H4 (cell line): ENCODE measurements at places on chromosomes 2 and 18. TPM values are rescaled to one million over a fixed set of nuclear protein-coding genes. Genes with fewer than 3 reads are reported as not detected.
A peak's percentile ranks its signal among the peaks of the same experiment; 100 is the strongest.

DNA sequence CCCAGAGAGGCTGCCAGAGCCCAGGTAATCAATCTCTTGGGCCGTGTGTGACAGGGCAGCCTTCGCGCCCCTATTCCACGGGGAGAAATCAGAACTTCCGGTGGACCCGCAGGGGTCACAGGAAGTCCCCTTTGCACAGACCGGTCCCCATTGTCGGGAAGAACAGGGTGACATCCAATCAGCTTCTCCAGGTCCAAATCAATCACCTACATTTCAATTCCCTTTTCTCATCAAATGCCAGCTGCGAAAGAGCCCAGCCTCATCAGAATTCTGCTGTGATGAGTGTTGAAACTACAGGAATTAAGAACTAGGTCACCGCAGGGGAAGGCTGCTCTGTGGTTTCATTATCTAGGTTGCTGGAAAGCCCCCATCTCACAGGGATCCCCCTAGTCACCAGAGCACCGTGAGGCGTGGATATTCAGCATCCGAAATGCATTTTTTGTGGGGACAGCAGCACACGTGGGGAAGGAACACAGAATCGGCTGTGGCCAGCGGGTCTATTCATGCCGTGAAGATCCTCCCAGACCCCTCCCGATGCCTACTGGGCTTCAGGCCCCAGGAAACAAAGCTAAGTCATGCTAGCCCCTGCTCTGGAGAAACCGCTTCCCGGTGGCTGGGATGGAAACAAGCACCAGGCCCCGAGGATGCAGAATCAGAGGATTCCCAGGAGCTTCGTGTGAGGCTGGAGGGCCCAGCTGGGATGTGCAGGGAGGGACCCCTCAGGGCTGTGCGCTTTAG lies 193.7 kb upstream of the ID2 start:
- no peak for DNase-seq

GRCh38 chr2:169172151-169172735 lies 102.9 kb downstream of the DHRS9 start:
- DNase-seq, result no peak

GRCh38 chr2:96685577-96686459 lies 43.3 kb downstream of the FER1L5 start:
- no peak for DNase-seq

DNA sequence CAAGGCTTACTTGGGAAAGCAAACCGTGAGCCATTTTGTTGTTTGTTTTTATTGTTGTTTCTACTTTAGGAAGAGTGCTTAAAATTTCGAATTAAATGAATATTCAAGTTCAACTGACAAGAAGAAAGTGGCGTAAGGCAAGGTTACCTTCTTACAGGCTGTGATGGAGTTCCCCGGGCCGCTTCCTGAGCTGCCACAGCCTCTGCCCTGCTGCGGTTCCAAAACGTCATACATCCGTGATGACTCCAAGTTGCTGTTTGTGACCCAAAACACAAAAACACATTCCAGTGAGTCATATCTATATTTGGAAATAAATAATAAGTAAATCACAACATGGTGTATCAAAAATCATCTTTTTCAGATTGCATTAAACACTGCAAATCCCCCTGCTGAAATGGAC lies 49.7 kb downstream of the SPHKAP start:
- peak; percentile 60 for DNase-seq

- DNase-seq, result no peak
Measured at GRCh38 chr2:235820571-235820970, 326.7 kb downstream of the AGAP1 start.

GRCh38 chr2:127094509-127095366 lies 12.2 kb downstream of the BIN1 start:
- DNase-seq, result peak; percentile 65

DNA sequence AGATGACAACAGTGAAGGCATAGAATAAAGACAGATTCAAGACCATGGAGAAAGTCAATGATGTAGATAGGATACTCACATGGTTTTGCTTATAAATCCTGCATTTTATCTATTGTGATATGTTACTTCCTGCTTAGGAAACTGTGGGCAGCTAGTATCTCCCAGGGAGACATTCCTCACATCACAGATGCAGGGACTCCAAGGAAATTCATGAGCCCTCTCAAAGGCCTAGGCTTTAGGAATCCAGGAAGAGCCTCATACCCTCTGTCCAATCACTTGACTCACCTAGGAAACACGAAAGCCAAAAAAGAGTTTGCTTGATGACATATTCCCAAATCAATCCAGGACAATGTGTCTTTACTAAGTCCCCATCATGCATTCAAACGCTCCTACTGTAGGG lies 247.8 kb upstream of the KLHL29 start:
- DNase-seq, result no peak

- no peak for DNase-seq
Measured at GRCh38 chr2:85755122-85756027, 1.6 kb downstream of the ATOH8 start.

DNA sequence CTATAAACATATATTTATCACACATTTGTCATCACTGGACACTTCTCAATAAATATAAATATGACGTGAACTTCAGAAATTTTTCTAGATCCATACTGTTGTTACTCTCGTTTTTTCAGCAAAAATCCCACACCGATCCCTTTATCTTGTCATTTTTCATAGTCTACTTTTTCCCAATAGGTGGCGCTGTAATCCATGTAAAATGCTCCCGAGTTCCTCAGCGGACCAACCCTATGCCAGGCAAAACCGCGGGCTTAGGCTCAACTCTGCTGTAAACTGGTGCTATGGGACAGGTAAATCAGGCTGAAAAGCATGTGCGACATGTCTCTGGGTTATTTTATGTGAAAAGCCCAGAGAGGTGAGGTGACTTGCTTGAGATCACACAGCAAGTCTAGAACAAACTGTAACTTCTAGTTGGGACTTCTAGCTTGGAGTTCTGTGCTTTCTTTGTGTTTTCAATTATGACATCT lies 104.0 kb downstream of the COBLL1 start:
- peak; percentile 76 for DNase-seq

DNA sequence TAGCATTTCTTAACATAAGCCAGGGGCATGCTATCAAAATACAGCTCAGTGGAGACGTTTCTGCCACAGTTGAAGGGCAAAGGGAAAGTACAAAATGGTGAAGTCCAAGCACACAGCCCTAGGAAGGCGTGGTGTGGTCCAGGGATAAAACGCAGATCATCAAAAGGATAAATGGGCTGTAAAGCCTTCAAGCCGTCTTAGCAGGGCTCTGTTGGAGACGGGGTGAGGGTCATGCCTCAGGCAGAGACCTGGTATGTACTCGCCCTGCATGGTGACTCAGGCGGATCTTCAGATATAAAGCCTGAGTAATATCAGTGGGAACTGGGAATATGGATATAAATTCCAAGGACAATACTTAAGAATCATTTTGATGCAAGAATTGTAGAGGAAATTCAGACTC lies 61.2 kb downstream of the NGEF start:
- DNase-seq, result no peak

DNA sequence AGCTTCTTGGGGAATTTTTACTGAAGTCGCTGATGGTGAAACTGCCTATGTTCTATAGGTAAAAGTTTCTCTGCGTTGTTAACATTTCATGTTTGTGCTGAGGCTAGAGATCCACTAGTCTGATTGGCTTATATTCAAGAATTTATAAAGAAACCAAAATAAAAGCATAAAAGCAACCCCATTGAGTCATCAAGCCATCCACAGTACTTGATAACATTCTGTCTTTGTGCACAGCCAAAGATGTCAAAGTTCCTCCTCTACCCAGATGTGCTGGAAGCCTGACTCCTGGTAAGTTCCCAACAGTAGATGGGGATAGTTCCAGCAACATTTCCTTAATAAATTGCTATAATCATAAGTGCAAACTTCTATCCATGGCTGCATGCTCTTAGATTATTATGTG lies 107.8 kb downstream of the TANC1 start:
- DNase-seq, result peak; percentile 47

GRCh38 chr18:70578480-70578879 lies 289.6 kb downstream of the SOCS6 start:
- peak; percentile 5 for DNase-seq

DNA sequence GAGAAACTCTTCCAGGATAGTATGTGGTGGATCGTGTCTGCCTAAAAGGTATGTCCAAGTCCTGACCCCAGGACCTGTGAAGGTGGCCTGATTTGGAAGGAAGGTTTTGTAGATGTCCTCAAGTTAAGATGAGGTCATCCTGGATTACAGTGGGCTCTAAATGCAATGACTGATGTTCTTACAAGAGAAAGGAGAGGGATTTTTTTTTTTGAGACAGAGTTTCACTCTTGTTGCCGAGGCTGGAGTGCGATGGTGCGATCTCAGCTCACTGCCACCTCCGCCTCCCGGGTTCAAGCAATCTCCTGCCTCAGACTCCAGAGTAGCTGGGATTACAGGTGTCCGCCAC lies 19.9 kb downstream of the MBP start:
- no peak for DNase-seq

DNA sequence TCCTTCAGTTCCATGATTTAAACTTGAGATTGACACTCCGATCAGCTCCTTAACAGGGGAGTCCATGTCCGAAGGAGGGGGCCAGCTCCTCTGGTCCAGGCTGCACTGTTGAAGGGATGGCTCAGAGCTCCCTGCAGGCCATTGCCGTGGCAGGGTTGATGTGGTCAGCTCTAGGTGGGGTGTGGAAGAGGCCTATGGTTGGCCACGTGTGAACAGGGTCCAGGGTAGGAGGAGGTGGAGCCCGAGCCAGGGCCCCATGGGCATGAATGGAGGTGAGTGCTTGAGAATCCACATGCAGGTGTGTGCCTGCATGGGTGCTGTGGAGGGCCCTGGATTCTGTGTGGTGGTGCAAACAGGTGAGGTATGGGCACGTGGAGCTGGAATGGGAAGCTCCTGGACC lies 1.1 kb downstream of the SPEG start:
- no peak for DNase-seq

GRCh38 chr18:27382567-27383216 lies 197.6 kb upstream of the CHST9 start:
- DNase-seq, result no peak

DNA sequence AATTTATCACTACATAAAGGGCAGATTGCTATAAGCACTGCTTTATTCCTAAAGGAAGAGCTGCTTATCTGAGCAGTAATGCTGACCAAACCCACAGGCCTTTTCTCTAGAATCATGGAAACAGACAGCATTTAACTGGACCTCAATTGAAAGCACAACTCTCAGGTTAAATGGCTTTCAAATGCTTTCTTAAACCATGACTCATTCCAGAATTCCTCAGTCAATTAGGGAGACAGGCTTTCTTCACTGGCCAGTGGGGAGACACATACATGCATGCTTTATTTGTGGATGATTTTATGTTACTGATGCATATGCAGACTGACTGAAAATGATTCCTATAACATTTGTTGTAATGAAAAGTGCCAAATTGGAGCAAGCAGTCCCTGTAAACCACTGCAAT lies 114.6 kb downstream of the ACVR1 start:
- DNase-seq, result no peak

DNA sequence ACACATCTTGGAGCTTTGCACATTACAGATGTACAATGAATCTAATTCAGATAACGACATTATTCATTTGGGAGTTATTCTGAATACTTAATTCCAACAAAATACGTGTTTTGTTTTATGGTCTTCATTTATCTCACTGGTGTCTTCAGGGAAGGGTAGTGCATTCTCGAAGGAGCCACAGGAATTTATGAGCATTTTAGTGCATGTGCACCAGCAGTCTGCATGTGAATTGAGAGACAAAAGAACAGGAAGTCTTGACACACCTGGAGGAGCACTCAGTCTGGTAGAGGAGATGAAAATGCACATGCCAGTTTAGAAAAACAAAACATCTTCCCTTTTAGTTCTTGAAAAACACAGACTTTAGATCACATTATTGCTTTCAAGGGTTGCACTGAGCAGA lies 228.7 kb downstream of the LRATD1 start:
- no peak for DNase-seq

DNA sequence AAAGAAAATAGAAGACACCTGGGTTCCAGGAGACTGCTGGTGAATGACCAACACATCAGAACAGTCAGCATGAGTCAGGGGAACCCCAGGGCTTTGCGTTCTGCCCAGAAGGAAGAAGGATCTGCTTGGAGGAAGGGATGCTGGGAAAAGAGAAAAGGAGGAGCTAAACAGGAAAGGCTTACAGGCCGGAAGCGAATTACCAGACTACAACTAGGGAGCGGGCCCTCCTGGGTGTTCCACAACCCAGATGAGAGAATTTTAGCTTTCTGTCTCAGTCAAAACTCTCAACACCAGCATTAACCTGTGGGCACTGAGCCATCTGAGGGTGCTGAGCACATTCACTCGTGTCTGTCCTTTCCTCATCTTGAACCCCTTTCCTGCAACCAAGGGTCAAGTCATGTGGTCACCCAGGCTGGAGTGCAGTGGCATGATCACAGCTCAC lies 19.2 kb downstream of the CDC42EP3 start:
- DNase-seq, result peak; percentile 66

DNA sequence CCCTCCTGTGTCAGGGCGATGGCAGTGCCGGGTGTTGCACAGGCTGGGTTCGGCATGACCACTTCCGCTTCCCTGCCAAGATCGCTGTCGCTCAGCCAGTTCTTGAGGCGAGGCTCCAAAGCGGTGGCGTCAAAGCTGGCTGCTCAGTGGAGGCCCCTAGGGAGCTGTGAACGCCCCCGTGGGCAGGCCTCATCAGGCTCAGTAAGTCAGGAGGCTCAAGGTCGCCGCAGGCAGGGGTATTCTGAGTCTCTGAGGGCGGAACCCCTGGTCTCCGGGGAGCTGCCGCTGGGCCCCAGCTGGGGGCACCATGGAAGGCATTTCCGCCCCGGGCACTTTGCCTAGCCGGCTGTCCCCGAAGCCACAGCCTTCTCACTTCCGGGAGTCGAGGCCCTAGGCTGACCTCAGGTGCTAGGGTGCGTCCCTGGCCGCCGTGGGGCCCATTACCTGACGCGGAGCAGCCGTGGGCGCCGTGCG lies 210.4 kb downstream of the SOCS6 start:
- no peak for DNase-seq

GRCh38 chr2:157783245-157783644 lies 92.9 kb downstream of the ACVR1 start:
- no peak for DNase-seq

GRCh38 chr2:188217264-188217663 lies 74.4 kb upstream of the GULP1 start:
- DNase-seq, result no peak

GRCh38 chr2:2192091-2192955 lies 138.8 kb downstream of the MYT1L start:
- no peak for DNase-seq

GRCh38 chr2:170180031-170180566 lies 2.2 kb downstream of the MYO3B start:
- no peak for DNase-seq

The FAM124B gene
- 0.06 TPM in 1 of 2 replicates, not detected in the other for total RNA-seq

The REG1B gene
- not detected in 2 replicates for total RNA-seq

The ESPNL gene
- not detected in 2 replicates for total RNA-seq

The ZBTB14 gene
- 17.6 and 18.0 TPM in 2 replicates for total RNA-seq

The DSC1 gene
- total RNA-seq, result 0.06 TPM in 1 of 2 replicates, not detected in the other

The IHH gene
- total RNA-seq, result not detected in 2 replicates

The SNTG2 gene
- total RNA-seq, result not detected in 2 replicates

The RAB6C gene
- total RNA-seq, result not detected in 2 replicates

The OST4 gene
- 328 and 330 TPM in 2 replicates for total RNA-seq
